ENCODE measurements at places on chromosomes 4 and X.

GRCh38 chr4:187006189-187006618 is 282.5 kb upstream of the FAT1 start:
- DNase-seq, result no peak
- H3K27me3 ChIP-seq, result no peaks in the 10 kb centered on the region
- no peaks in the 10 kb centered on the region for H3K36me3 ChIP-seq
- H3K4me1 ChIP-seq, result no peaks in the 10 kb centered on the region
- no peak overlapping the region for H3K4me3 ChIP-seq

DNA sequence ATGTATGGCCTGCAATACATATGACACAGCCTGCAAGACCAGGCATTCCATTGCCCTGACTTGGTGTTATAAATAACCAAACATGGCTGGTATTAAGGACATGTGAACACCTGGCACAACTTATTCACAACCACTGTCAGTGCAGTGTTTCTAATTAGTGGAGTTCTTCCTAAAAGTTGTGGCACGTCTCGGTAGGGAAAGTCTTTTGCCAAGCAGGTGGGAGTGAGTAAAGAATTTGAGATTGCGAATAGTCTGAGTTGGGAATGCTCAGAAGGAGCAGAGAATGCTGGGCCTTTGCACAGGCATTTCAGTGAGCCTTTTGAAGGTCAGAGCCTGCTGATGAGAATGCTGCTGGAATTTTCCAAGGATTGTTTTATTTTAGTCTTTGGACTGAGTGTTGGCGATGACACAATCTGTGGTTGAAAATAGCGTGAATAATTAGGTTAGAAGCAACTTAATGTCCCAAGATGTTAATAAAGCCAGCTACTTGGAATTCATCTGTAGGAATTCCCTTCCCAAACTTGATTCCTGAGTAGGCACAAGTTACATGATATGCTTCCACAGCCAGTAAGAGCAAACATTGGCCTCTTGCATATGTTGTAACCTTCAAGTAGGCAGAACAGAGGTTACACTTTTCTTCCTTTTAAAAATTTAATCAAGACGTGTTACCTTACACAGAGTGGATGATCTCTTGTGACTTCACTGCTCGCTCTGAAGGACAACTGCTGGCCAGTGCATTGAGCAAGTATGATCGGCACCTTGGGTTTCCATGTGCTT is 83.6 kb upstream of the PGRMC2 start:
- DNase-seq, result no peak
- no peak overlapping the region for H3K4me3 ChIP-seq
- peaks cover 2% of the 10 kb centered on the region for H3K36me3 ChIP-seq
- H3K4me1 ChIP-seq, result no peaks in the 10 kb centered on the region
- no peaks in the 10 kb centered on the region for H3K27me3 ChIP-seq
- no peak overlapping the region for H3K27ac ChIP-seq

- no peak overlapping the region for H3K27ac ChIP-seq
- no peaks in the 10 kb centered on the region for H3K4me1 ChIP-seq
- no peak for DNase-seq
- H3K27me3 ChIP-seq, result no peaks in the 10 kb centered on the region
- H3K4me3 ChIP-seq, result no peak overlapping the region
Measured at GRCh38 chrX:6904156-6904555, 243.4 kb upstream of the STS start.

DNA sequence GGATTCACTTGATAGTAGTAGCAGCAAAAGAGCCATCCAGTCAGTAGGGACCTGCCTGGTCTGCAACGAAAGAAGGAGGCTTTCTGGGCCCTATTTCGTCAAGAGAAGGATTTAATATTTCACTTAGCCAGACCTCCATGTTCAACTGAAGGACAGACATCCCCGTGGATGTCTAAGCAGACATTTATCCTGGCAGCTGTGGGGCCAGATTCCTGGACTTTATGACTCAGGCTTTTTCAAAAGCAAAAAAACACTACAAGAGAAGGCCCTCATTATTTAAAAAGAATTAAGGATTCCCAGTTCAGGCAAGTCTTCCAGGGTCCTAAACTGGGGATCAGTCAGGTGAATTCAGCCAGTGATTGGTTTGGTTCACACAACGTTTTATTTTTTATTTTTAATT is 88.5 kb upstream of the TSPAN5 start:
- no peak overlapping the region for H3K27ac ChIP-seq
- H3K36me3 ChIP-seq, result no peaks in the 10 kb centered on the region
- no peaks in the 10 kb centered on the region for H3K27me3 ChIP-seq
- H3K4me1 ChIP-seq, result no peaks in the 10 kb centered on the region

DNA sequence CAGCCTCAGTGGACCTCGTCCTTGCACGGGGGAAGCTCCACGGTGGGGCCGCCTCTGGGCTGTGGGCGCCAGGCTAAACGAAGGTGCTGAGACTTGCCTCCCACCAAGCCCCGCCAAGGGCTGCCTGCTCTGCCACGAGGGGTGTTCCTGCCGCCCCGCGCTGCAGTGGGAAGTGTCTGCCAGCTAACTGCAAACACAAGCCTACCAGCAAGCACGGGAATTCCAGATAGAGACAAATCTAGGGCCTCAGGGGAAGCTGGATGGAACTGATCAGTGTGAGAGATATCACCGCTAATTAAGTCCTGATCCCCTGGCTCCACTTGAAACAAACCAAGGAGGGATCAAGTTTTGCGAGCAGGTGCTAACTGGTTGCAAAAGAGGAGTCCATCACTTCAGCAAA is 181.6 kb upstream of the LEF1 start:
- no peaks in the 10 kb centered on the region for H3K36me3 ChIP-seq
- no peak overlapping the region for H3K4me3 ChIP-seq
- H3K4me1 ChIP-seq, result no peaks in the 10 kb centered on the region
- DNase-seq, result no peak

Measured in small intestine (tissue), 16 donors.